T-cell (primary cell): ENCODE measurements at places on chromosomes 11 and 22. TPM values are rescaled to one million over a fixed set of nuclear protein-coding genes. Genes with fewer than 3 reads are reported as not detected.

DNA sequence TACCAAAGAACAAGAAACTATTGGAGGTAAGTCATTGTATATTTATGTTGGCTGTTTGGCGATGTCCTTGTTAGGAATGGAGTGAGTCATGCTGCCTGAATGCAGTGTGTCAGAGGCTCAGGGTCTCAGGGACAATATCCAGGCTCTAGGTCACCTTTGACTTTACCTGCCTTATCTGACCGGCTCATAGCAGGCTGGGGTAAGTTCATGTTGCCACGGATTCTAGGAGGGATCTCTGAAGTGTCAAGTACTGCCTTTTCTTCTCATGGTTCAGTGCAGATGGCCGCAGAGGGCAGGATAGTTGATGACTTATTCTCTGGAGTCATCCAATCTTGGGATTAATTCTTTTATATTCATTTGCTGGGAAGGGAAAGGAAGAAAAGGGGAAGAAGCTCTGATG, 53.2 kb downstream of the SPON1 start:
- H3K4me3 ChIP-seq: no peak overlapping the region
- no peak overlapping the region for H3K27ac ChIP-seq
- no peaks in the 10 kb centered on the region for H3K27me3 ChIP-seq
- H3K4me1 ChIP-seq: no peaks in the 10 kb centered on the region

GRCh38 chr11:72468289-72468688, 34.0 kb upstream of the CLPB start:
- DNase-seq: no peak
- peaks cover 6% of the 10 kb centered on the region for H3K27me3 ChIP-seq
- no peaks in the 10 kb centered on the region for H3K36me3 ChIP-seq
- H3K27ac ChIP-seq: no peak overlapping the region
- no peak overlapping the region for H3K4me3 ChIP-seq
- peaks cover 8% of the 10 kb centered on the region for H3K4me1 ChIP-seq

GRCh38 chr22:46854125-46854870, 91.8 kb downstream of the TBC1D22A start:
- H3K4me3 ChIP-seq: no peak overlapping the region
- peaks cover 16% of the 10 kb centered on the region for H3K36me3 ChIP-seq
- H3K27me3 ChIP-seq: no peaks in the 10 kb centered on the region
- no peak for DNase-seq

GRCh38 chr11:64241491-64242374, 838 bp downstream of the FKBP2 start:
- DNase-seq: no peak
- H3K36me3 ChIP-seq: peaks cover 16% of the 10 kb centered on the region
- peak overlapping the region; percentile 49 for H3K4me3 ChIP-seq
- H3K4me1 ChIP-seq: peaks cover 49% of the 10 kb centered on the region
- H3K27me3 ChIP-seq: no peaks in the 10 kb centered on the region

DNA sequence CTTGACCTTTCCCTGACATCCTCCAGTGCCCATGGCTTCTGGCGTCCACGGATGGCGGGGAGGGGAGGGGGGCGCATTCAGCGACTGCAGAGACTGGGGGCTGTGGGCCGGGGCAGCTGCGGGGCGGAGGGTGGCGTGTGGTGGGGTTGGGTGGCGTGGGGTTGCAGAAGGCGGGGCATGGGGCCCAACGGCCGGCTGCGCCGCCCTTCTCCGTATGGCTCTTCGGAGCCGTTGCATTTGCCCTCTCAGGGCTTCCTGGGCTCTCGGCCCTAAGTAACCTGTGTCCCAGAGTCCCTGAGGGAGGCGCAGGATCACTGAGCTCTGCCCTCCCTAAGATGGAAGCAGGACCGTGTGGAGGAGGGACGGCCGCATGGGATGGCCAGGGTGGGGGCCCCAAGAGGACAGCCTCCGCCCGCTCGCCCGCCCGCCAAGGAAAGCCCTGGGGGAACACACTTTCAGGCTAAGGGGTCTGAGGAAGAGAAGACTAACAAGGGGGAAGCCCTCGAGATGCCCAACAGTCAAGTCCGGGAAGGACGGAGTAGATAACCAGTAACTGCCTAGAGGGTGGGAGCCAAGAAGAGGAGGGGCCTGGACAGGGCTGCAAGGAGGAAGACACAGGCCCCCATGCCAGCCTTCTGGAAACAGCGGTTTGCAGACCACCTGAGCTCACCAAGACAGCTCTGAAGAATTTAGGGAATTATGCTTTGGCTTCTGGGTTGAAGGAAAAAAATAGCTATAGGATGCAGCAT, 9.2 kb upstream of the AIFM3 start:
- no peak for DNase-seq
- peak overlapping the region; percentile 35 for H3K4me3 ChIP-seq
- no peaks in the 10 kb centered on the region for H3K27me3 ChIP-seq
- H3K27ac ChIP-seq: no peak overlapping the region
- peaks cover 18% of the 10 kb centered on the region for H3K4me1 ChIP-seq
- no peaks in the 10 kb centered on the region for H3K36me3 ChIP-seq

DNA sequence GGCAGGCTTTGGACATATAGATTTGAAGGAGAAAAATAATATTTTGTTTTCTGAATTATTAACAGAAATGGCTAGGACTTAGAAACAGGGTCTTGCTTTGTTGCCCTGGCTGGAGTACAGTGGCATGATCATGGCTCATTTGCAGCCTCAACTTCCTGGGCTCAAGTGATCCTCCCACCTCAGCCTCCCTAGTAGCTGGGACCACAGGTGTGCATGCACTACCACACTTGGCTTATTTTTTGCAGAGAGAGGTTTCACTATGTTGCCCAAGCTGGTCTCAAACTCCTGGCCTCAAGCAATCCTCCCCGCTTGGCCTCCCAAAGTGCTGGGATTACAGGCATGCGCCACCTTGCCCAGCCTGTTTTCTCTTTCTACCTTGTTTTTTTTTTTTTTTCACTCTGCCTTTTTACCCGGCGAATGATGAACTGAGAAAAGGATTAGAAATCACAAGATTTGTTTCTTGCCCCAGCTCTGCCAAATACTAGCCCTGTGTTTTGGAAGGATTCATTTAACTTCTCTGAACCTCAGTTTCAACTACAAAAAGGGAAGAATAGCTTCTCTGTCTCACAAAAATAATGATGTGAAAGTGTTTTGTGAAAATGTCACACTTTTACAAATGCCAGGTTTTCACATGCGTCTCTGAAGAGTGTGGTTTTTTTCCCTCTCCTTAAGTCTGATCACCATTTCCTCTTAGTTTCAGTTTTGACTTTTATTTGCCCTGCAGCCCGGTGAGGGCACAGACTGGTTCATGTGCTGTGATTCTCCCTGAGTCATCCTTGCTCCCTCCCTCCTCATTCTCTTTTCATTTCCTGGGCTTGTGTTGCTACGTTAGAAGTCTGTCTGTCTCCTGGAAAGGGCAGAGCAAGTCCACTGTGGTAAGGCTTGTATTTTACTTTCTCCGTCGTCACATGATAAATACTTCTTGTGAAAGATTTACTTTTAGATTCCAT, 67.7 kb downstream of the BCL2L13 start:
- H3K4me1 ChIP-seq: peaks cover 3% of the 10 kb centered on the region
- no peaks in the 10 kb centered on the region for H3K36me3 ChIP-seq
- DNase-seq: no peak
- peak overlapping the region; percentile 0 for H3K27ac ChIP-seq

SCGB1D2 gene
- total RNA-seq: not detected
